Jurkat, Clone E6-1 (cell line): ENCODE measurements at places on chromosomes 7 and 10.

- no peak for DNase-seq
Measured at GRCh38 chr10:24952707-24953645, 570 bp upstream of the PRTFDC1 start.

GRCh38 chr10:109773288-109774120, 149.8 kb downstream of the XPNPEP1 start:
- peak; percentile 44 for DNase-seq

DNA sequence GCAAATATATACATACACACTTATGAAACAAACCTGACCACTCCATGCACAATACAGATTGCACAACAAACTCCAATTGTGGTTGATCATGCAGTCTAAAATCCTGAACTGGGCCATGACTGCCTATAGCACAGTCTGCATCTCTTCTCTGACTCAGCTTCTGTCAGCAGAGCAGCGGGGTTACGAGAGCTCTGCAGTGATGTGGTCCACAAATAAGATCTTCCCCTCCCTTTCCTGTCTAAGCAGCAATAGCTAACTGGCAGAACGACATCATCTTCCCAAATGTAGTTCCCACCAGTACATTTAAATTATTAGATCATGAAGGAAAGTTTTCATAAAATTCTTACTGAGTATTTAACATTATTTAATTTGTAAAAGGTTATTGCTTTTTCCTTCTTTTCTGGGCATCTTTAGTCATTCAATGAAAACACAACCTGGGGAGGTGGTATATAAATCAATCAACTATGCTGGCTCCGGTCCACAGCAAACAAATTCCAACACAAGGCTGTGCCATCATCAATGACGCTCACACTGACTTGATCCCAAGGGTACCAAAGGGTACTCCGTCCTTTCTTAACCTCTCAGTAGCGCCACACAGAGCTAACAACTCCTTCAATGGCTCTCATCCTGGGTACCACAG, 17.1 kb downstream of the ARHGAP21 start:
- peak; percentile 51 for DNase-seq

DNA sequence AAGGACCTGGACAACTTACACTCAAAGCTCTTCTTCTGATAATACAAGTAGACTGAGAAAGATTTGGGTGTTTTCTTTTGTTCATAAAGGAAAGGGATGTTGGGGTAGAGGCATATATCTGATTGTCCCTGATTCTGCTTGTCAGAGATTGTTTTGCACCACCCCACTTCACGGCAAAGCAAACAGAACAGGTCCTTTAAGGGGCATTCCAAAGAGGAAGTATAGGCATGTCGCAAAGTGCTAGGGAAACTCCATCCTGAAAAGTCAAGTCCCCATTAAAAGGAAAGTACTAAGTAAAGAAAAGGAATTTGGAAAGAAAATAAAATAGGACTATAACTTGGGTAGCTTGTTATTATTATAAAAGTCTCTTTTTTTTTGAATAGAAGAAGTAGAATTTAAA, 233.0 kb downstream of the DNAJB9 start:
- DNase-seq, result no peak

DNA sequence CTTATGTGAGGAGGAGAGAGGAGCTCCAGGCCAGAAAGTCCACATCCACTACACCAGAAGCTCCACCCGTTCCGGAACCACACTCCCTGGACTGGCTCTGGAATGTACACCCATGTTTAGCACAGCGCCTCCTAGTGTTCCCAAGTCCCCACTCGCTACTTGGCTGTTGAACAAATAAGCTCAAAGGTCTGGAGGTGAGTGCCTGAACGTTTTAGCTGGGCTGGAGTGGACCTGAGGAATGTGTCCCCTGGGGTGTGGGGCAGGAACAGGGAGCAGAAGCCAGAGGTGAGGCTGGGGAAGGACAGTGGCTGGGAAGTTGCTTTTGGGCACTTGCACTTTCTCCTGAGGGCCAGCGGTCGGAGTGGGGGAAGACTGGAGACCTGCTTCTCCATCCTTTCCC, 164.1 kb upstream of the CDCA7L start:
- no peak for DNase-seq

GRCh38 chr7:100967292-100967863, 2.0 kb upstream of the MUC12 start:
- no peak for DNase-seq

GRCh38 chr7:84081973-84082522, 112.5 kb downstream of the SEMA3A start:
- DNase-seq, result no peak
